ENCODE measurements at places on chromosomes 7 and 10.

DNA sequence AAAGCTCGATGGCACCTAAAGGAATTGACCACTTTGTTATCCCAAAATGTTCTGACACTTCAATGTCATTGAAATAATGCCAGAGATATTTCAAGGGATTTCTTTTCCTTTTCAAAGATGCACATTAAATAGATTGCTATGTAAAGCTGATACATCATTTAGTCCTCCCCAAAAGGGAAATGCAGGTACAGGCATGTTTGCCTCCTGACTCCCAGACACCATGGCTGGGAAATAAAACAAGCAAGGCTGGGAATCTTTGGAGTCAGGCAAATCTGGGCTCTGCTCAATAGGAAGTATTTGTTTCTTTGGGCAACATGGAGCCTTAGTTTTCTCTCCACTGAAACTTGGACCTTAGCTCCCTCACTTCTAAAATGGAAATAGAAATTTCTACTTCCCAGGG, 230.8 kb upstream of the LRRTM3 start:
- DNase-seq = no peak

DNA sequence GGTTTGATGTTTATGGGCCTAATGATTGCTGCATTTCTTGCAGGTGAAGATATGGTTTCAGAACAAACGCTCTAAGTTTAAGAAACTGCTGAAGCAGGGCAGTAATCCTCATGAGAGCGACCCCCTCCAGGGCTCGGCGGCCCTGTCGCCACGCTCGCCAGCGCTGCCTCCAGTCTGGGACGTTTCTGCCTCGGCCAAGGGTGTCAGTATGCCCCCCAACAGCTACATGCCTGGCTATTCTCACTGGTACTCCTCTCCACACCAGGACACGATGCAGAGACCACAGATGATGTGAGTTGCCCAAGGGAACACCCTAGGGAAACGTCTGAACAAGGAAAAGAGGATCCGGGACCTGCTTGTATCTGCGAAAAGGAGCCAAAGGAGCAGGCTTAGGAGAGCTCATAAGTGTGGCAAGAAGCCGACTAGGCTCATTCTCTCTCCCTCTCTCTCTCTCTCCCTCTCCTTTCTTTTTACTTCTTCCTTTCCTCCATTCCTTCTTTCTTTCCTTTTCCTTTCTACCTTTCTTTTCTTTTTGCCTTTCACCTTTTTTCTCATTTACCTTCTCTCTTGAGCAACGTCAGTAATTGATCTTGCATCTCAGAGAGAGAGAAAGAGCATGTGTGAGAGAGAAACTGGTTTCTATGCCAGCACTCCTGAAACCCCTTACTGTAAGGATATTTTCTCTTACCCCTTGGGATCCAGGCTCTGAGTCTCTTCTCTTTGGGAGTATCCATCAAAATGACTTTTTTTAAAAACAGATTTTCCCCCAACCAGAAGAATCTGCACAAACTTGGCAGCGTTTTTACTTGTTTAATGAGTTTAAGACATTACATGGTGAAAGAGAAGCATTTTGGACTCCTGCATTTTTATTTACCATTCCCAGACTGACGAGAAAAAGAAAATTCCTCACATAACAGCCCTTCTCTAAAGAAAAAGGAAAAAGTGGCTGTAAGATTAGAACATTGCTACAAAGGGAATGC, 4.7 kb downstream of the DLX6 start:
- no peak for DNase-seq

DNA sequence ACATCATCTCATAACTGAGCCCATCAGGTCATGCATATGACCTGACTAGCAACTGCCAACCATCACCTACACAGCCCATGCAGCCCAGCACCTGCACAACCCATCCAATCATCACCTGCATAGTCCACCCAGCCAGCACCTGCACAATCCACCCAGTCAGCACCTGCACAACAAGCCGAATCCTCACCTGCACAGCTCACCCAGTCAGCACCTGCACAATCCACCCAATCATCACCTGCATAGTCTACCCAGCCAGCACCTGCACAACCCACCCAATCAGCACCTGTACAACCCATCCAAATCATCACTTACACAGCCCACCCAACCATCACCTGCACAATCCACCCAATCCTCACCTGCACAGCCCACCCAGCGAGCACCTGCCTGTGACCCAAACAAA, 33.4 kb upstream of the WDFY4 start:
- no peak for DNase-seq

- DNase-seq = no peak
Measured at GRCh38 chr10:47034441-47035051, 123.3 kb downstream of the PTPN20 start.

DNA sequence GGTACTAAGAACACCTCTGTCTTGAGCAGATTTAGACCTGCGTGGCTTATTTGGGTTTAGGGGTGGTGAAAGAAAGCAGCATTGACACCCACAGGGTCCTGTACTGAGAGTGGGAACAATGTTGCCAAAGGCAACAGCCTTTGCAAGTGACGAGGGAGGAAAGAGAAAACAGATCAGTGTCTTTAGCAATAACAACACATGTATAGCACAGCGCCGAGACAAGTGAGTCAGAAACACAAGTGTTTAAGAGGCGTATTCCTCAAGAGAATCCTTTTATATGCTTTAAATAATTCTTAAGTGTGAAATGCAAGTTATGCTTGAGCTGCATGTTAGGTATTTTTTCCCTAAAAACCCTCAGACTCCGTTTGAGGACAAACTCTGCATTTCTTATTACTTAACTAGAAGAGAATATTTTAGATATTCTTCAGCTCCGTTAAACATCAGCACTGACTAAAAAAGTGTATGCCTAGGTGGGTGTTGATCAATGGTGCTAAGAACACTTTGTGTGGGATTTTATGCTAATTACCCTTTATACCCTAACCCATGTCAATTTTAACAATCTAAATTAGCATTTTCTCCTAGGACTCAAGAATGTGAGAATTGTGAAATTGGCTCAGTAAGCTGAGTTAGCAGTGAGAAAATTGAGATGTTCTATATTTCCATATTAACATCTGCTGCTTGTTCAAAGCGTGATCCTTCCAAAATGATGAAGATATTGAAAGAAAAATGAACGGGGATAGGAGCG, 1095.4 kb upstream of the CELF2 start:
- no peak for DNase-seq

DNA sequence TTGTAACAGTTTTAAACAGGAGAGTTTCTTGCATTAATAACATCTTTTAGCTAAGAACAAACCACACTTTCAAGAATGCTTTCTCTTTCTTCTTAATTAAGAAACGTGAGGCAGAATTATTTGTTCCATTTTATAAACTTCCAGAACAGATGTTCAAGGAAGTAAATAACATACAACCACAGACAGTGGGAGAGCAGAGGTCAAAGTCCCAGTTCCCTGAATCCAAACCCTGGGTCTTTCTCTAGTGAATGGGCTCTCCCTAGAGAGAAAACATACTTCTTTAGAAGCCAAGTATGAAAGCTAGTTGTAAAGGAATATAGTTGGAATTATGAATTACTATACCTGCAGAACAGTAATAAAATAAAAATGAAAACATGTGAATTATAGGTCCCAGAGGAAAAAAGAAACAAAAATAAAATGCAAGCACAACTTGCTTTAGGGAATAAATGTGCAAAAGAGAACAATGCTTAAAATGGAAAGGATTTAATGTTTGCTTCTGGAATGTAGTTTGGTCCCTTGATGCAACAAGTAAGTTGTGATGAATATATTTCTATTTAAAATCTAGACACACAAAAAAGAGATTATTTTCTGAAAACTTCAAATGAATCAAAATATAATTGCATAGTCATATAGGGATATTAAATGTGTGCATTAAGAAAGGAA, 6.0 kb downstream of the OR6B1 start:
- no peak for DNase-seq

DNA sequence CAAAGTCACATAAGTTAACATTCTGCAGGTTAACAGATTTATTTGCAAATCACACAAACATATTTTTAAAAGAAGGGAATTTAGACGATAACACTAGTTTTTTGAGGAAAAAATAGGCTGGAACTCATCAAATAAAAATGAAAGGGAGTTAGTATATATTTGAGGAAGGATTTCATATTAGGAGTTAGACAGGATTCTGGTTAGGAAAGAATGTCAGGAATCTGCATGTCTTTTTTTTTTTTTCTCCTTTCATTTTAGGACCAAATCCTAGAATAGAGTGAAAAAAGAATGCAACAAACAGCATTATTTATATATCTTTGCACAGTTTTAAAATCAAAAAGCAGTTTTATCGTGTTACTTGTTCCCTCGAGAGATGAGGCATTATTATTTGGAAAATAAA, 8.9 kb upstream of the TRDMT1 start:
- DNase-seq = no peak

- DNase-seq = no peak
Measured at GRCh38 chr7:27179030-27179429, 4.9 kb upstream of the HOXA10 start.

GRCh38 chr7:19754521-19755116, 18.8 kb downstream of the TMEM196 start:
- peak; percentile 15 for DNase-seq

GRCh38 chr10:78357141-78358063, 323.7 kb downstream of the RPS24 start:
- DNase-seq = no peak

- DNase-seq = no peak
Measured at GRCh38 chr7:90242369-90243168, 2.4 kb upstream of the CFAP69 start.

- no peak for DNase-seq
Measured at GRCh38 chr10:31584098-31584631, 265.1 kb downstream of the ZEB1 start.

GRCh38 chr10:1209355-1209979, 153.3 kb downstream of the WDR37 start:
- DNase-seq = no peak

GRCh38 chr7:151024435-151025056, at the start of gene ATG9B:
TSS of gene ATG9B (minus strand) at chr7:151024494. CDS start at chr7:151024423, 71 bp downstream.
- DNase-seq = no peak

DNA sequence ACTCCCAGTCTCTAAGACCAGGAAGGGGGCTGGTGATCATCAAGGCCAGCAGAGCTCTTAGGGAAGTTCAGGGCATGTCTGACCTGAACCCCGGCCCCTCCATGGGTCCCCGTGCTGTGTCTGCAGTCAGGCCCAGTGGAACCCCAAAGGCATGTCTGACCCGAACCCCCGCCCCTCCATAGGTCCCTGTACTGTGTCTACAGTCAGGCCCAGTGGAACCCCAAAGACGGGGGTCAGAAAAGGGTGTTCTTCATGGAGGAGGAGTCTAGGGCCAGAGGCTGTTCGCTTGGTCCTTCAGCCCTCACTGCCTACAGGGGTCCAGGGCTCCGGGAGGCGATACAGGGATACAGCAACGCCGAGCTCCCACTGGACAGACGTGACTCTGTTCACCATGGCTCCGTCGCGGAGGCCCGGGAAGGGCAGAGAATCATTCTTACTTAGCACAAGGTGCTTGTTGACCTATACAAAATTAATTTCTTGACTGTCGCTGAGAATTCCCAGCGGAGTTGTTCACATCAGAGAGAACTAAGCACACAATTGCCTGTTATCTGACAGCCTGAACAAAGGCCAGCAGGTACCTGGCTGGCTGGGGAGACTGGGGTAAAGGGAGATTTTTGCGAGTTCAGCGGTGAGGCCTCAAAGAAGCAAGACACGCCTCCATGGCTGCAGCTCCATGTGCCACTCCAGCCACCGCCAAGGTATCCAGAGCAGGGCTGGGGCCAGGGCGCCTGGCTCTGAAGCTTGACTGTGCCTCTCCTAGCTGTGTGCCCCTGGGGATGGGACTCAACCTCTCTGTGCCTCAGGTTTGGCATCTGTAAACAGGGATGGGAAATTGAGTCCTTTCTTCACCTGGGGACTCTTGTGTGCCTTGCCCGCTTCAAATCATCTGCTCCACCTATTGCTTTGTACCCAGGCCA, 26.8 kb downstream of the EN2 start:
- DNase-seq = no peak

DNA sequence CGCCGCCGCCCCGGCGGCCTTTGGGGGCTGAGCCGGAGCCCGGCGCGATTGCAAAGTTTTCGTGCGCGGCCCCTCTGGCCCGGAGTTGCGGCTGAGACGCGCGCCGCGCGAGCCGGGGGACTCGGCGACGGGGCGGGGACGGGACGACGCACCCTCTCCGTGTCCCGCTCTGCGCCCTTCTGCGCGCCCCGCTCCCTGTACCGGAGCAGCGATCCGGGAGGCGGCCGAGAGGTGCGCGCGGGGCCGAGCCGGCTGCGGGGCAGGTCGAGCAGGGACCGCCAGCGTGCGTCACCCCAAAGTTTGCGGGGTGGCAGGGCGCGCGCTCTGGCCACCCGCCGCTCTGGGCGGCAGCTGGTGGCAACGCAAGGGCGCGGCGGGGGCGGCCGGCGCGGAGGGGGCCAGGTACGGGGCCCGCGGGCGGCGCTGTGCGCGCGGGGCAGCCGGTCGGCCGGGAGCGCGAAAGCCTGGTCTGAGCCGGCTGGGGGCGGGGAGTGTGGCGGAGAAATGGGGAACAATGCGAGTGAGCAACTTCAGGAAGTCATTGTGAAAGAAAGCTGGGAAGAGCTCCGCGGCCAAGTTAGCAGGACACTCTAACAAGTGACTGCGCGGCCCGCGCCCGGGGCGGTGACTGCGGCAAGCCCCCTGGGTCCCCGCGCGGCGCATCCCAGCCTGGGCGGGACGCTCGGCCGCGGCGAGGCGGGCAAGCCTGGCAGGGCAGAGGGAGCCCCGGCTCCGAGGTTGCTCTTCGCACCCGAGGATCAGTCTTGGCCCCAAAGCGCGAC, at the start of gene IKZF1:
IKZF1 (plus strand) TSS at position 588 of the 782 bp plus-strand sequence. CDS start 14,346 bp downstream, outside the sequence.
- DNase-seq = no peak

DNA sequence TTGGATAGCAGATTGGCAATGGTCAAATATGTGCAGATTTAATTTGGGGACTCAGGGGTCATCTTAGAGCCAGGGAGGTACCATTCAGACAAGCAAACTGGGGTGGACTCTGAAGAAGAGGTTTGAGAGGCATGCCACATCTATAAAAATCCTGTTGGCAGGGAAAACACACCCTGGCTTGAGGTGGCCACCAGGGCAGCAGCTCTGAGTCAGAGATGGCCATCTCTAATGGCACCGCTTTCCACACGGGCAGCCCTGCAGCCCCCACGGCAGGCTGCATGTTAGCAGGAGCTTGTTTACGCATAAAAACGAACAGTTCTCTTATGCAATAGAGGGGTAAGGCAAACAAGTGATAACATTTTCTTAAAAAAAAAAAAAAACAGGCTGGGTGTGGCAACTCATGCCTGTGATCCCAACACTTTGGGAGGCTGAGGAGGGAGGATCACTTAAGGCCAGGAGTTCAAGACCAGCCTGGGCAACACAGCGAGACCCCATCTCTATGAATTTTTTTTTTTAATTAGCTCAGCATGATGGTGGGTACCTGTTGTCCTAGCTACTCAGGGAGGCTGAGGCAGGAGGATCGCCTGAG, 14.9 kb downstream of the DLG5 start:
- no peak for DNase-seq

DNA sequence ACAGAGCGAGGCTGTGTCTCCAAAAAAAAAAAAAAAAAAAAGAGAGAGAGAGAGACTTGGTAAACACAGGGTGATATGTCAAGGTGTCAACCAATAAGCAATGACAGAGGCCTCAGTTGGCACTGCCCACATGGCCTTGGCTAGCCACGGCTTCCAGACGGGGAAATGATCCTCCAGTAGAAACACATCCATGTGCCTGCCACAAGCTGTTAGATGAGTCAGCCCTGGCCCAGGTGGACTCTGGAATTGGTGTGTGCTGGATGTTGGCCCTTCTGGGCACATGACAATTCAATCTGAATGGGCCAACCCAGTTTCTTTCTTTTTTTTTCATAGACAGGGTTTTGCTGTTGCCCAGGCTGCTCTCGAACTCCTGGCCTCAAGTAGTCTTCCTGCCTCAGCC, 13.7 kb downstream of the RFC2 start:
- DNase-seq = no peak

- DNase-seq = no peak
Measured at GRCh38 chr7:157483971-157484410, 147.2 kb downstream of the DNAJB6 start.
